IPS DF 19.7 (cell line): ENCODE measurements at places on chromosomes 16 and 17.

- no peak for DNase-seq
Measured at GRCh38 chr17:43338886-43339516, 59.8 kb upstream of the ARL4D start.

- DNase-seq = no peak
Measured at GRCh38 chr16:65717846-65718245, 596.0 kb upstream of the CDH11 start.

DNA sequence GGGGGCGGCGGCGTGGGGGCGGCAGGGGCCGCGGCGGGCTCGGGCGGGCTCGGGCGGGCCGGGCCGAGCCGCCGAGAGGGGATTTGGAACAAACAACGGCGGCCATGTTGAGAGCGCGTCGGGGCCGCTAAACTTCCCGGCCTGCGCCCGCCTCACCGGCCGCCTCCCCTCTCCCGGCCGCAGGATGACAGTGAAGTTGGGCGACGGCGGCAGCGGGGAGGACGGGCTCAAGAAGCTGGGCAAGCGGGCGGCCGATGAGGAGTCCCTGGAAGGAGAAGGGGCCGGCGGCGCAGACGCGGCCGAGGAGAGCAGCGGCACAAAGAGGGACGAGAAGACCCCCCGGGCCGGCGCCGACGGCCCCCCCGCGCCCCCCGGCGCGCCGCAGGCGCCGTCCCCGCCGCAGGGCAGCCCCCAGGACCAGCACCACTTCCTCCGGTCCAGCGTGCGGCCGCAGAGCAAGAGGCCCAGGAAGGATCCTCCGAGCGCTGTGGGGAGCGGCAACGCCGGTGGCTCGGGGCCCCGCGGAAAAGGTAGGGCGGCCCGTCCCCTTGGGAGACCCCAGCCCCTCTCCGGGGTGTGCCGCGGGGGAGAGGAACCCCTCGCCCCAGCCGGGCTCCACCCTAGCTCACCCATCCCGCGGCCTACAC lies 2.4 kb downstream of the CRAMP1 start:
- DNase-seq = no peak

GRCh38 chr16:4140652-4141051 lies 24.4 kb upstream of the ADCY9 start:
- no peak for DNase-seq

DNA sequence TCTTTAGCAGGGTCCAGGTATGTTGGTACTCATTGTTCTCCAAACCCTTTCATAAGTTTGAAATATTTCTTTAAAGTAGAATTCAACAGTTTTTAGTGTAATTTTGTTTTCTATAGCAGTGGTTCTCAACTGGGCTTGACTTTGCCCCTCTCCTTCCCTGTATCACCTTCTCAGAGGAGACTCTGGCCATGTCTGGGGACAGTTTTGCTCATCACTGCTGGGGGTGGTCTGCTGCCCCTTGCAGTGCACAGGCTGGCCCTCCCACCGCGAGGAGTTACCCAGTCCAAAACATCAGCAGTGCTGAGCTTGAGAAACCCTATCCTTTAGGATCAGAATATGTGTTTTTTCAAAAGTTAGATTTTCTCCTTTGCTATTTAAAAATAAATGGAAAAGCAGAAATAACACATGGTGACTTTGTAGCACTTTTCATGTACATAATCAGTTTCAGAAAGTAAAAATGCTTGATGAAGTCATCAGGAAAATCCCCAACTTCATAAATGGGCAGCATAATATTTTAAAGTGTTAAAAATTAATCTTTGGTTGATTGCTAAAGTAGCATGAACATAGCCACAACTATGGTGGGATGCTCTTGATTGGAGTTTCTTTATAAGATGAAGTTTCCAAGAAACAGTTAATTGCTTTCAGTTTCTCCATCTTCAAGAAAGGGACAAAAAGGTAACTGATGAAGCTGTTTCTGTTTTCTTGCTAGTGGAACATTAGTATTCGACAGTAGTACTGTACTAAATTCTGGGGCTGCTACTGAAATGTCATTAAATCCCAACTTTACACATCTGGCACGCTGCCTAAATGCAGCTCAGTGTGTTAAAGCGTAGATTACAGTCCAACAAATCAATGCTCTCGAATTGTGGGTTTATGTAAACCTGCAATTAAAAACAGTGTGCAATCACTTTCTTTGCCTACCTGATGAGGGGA lies 70.3 kb downstream of the NETO2 start:
- no peak for DNase-seq
